ENCODE measurements at places on chromosomes 16 and 17.

DNA sequence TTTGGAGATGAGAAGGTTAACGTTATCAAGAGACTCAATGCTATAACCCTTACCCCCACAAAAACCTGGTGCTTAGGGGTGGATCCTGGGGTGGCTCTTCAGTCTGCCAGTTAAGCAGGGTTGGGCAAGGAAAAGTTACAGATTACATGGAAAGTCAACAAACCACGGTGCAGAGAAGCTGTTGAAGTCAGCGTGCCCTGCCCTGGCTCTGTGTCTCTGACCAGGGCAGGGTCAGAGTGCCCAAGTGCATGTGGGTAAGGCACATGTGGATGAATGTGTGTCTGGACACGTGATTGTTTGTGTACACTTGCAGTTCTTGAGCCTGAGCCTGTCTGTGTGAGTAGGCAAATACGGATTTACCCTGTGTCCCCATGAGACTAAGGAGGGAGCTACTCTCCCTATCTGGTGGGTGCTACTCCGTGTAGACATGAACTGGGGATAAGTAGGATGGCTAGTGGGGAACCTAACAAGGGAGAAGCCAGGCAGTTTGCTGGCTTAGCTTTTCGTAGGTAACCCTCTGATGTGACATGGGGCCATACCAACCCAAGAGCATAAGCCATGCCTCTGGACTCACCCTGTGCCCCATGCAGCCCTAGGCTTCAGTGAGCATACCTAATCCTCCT, 5.5 kb downstream of the IGFBP4 start:
- DNase-seq = no peak

DNA sequence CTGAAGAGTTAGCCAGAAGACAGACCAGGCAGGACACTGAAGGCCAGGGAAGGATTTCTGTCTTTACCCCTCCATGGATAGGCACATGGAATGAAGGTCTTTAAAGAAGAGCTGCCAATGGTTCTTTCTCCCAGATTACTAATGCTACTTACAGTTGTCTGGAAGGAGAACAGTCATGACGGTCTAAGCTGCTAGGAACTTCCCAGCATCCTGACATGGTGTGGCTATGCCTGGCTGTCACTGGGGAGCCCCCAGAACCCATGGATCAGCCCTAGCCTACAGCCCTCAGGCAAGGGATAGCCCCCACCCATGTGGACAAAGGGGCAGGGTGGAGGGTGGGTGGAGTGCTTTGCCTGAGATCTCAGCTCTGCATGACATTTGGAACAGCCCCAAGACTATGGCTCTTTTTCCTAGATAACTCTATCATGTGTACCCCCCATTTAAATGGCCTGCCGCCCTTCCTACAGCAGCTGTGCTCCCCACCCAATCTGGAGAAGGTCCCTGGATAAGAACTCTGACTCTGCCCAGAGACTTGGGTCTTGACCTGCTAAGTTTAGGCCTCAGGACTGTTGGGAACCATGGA, 9.2 kb upstream of the KAT7 start:
- no peak for DNase-seq

GRCh38 chr16:57628008-57628781, at the start of gene ADGRG1:
Gene ADGRG1 (plus strand): TSS chr16:57628630. CDS start chr16:57650288, 21,658 bp downstream.
- peak; percentile 98 for DNase-seq

- DNase-seq = no peak
Observed at GRCh38 chr17:32713081-32713480, 163.8 kb downstream of the MYO1D start.

GRCh38 chr16:88807142-88807625, 3.6 kb downstream of the CDT1 start:
- DNase-seq = no peak

GRCh38 chr16:9840761-9841665, 341.2 kb downstream of the GRIN2A start:
- peak; percentile 6 for DNase-seq

GRCh38 chr17:52660692-52661091, 502.2 kb upstream of the CA10 start:
- DNase-seq = no peak

GRCh38 chr16:60203525-60204124, 1469.5 kb upstream of the GOT2 start:
- DNase-seq = peak; percentile 46

- peak; percentile 41 for DNase-seq
Observed at GRCh38 chr17:74757502-74757901, 9.1 kb downstream of the NHERF1 start.

DNA sequence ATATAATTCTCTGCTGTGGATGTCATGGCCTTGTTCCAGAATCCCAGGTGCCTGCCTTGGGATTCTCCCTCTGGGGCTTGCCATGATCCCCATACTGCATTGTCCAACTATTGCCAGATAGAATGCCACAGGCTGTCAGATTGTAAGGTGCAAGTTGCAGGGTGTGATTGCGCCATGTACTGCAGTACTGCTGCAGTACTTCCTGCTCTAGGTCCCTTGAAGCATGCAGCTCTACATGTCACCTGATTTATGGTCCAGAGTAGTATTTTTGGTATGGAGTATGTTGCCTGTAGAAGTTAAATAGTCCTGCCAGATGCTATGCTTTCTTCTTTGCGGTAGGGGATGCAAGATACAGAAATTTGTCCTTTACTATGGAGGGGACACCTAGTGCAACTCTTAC, 7.0 kb upstream of the SLFN5 start:
- no peak for DNase-seq

DNA sequence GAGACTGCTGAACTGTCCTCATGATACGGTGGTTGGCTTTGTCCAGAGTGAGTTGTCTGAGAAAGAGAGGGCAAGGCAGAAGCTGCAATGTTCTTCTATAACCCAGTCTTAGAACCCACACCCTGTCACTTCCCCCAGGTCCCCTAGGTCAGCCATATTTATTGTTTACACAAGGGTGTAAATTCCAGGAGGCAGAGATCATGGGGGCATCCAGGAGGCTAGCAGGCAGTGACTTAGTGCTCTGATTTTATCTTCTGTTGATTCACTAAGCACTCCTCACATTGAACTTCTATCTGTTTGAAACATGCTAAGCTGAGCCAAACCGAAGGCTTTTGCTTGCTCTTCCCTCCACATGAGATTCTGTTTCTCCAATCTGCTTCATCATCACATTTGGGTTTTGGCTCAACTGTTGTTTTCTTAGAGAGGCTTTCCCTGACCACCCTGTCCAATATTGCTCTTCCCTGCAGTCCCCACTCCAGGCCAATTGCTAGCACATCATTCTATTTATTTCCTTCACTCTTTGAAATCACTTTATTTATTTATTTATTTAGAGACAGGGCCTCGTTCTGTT, 34.3 kb upstream of the SHISA9 start:
- no peak for DNase-seq

DNA sequence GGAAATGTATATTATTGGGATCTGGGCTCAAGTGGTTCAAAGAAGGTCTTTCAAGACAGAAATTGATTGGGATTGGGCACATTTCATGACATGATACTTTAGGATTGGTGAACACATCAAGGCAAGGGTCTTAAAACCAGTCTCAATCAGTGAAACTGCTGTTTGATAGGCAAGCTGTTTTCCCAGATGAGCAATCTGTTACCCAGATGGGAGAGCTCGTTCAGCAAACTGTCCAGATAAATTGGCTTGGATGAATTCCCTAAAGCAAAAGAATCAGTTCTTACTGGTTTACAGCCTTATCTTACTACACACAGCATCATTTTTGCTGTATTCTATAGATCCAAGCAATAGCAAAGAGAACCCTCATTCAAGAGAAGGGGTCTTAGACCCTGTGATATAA, 31.0 kb upstream of the CNEP1R1 start:
- no peak for DNase-seq

- no peak for DNase-seq
Observed at GRCh38 chr16:56828647-56829046, 36.4 kb upstream of the SLC12A3 start.

DNA sequence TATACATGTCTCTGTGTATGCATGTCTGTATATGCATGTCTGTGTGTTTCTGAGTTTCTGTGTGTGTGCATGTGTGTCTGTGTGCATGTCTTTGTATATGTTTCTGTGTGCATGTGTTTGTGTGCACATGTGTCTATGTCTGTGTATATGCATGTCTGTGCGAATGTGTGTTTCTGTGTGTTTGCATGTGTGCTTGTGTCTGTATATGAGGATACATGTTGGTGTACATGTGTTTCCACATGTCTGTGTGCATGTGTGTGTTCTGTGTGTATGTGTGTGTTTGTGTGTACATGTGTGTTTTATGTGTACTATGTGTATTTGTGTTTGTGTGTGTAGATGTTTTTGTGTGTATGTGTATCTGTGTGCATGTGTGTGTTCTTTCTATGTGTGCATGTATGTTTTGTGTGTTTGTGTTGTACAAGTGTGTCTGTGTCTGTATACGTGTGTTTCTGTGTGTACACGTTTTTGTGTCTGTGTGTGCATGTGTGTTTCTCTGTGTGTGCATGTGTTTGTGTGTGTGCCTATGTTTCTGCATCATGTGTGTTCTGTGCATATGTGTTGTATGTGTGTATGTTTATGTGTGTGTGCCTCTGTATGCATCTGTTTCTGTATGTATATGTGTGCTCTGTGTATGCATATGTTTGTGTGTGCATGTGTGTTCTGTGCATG, 8.9 kb upstream of the RAB37 start:
- DNase-seq = no peak

GRCh38 chr16:53896722-53897121, 192.8 kb downstream of the FTO start:
- DNase-seq = no peak

GRCh38 chr17:81371910-81372760, 23.1 kb upstream of the BAHCC1 start:
- DNase-seq = peak; percentile 74

Data from EL (cell line).